ENCODE measurements at places on chromosomes 13 and 19.

- DNase-seq, result peak; percentile 24
Measured at GRCh38 chr19:10408511-10409283, 5.4 kb upstream of the CDC37 start.

DNA sequence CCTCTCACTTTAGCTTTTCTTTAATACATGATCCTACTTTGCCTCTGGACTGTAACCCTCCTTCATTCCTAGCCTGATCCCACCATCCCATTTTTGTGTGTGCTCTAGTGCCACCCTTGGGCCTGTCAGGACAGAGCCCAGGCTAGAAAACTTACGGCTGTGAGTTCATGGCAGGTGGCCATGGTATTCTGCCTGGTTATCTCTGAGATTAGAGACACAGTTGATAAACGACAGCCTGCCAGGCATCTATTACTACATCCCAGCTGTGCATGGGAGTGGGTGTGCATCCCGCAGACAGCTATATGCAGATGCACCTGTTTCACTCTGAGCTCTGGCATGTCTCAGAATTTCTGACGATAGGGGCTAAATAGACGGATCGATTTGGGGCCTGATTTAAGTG lies 110.9 kb downstream of the HS6ST3 start:
- DNase-seq, result no peak

DNA sequence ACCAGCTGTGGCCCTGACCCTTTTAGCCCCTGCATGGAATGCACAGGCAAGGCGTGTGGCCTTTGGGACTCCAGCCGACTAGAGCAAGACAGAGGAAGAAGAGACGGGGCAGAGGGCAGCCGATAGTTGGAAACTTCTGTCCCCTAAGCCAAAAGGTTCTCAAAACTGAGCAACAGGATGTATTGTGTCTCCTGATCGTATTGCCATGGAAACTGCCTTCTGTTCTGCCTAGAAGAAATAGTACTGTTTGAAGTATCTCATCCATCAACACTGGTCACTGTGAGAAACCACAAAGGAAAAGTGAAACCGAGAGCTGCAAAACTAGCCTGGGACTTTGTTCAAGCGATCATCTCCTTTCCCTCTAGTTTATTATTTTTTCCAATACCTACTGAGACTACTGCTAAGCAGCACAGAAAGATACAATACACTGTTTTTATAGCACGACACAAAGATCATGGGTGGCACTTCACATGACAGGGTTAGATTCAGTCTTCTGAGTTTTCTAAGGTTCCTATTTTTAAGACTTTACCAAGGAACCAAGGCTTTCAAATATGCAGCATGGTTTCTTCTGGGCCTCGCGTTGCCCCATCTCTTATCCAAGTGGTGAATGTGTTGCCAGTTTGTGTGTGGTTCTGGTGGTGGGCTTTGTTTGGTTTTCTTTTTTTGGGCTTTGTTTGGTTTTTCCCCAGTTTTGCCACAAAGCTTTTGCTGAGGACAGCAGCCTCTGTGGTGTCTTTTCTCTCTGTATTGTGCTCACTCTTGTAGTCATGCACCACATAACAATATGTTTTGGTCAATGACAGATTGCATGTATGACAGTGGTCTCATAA lies 49.3 kb upstream of the GPR183 start:
- DNase-seq, result no peak

GRCh38 chr19:1252221-1252820 lies 3.9 kb downstream of the MIDN start:
- DNase-seq, result peak; percentile 85

- DNase-seq, result no peak
Measured at GRCh38 chr13:27347211-27347772, 76.7 kb downstream of the RASL11A start.

DNA sequence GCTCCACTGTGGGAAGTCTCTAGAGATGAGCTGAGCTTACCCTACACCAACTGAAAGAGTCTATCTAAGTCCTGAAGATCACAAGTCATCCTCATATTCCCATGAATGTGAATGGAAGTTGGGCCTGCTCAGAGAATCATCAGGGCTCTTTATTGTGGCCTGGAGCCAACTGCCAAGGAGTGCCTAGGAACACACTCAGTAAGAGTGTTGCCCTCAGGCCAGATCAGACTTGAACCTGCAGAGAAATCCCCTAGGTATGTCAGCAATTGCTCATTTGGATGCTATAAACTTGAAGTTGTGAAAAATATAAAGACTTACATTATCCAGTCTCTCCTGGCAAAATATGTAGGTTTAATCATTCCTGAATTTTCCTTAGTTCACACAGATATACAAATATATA lies 1070.2 kb downstream of the EFNB2 start:
- no peak for DNase-seq

DNA sequence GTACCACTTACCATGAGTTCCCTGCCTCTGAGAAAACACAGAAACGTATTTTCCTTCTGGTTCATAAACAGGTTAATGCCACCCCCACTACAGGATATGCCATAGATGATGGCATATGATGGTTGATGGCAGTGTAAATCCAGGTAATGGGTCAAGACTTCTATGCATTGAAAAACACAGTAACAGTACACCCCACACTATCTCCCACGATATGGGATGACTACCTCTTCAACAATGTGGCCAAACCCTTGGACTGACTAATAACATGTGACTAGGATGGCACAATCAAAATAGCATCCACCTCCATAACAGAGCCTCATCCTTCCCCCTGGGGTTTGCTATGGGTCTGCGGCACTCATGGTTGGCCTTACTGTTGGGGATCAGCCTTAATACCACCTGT lies 22.0 kb downstream of the ZNF235 start:
- DNase-seq, result no peak

- peak; percentile 96 for DNase-seq
Measured at GRCh38 chr19:2785244-2785997, at the start of gene THOP1. Gene THOP1, plus strand, starts transcription at chr19:2785503. Its CDS starts 160 bp downstream, at chr19:2785663.

- no peak for DNase-seq
Measured at GRCh38 chr13:78121459-78122348, 203.1 kb upstream of the EDNRB start.

DNA sequence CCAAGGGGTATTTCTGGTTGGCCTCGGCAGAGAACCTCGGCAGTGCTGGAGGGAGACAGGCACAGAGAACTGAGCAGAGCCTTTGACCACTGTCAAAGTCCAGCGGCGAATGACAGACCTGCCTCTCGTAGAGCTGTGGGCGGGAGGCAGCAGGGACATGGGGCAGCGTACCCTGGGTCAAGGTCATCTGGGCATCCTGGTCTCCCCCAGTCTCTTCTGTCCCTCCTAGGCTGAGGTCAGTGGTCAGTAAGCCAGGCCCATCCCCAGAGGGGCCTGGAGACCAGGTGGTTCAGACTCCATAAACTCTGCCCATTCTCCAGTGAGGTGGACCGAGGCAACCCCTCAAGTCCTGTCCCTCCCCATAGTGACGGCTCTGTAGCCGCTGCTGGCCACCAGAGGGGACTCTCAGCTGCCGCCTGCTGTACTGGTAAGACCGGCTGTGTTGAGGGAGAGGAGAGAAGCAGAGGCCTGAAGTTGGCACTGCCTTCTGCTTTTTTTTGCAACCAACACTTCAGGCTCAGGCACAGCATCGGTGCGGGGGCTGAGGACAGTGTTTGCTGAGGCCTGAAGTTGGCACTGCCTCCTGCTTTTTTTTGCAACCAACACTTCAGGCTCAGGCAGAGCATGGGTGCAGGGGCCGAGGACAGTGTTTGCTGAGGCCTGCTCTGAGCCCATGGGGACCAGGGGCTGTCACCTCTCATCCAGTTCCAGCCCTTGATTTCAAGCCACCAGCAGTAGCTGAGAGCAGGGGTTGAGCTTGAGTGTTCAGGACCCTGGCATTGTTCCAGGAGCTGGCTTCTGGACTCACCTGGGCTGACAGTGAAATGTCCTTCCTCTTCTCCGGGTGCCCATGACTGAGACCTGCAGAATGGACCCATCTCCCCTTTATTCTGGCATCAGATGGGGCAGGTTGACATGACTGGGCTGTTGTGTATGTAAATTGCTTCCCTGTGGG lies at the start of gene PGLYRP2:
TSS of gene PGLYRP2 (minus strand) at position 111 of the 955 bp plus-strand sequence. CDS start 130 bp downstream, outside the sequence.
- no peak for DNase-seq

DNA sequence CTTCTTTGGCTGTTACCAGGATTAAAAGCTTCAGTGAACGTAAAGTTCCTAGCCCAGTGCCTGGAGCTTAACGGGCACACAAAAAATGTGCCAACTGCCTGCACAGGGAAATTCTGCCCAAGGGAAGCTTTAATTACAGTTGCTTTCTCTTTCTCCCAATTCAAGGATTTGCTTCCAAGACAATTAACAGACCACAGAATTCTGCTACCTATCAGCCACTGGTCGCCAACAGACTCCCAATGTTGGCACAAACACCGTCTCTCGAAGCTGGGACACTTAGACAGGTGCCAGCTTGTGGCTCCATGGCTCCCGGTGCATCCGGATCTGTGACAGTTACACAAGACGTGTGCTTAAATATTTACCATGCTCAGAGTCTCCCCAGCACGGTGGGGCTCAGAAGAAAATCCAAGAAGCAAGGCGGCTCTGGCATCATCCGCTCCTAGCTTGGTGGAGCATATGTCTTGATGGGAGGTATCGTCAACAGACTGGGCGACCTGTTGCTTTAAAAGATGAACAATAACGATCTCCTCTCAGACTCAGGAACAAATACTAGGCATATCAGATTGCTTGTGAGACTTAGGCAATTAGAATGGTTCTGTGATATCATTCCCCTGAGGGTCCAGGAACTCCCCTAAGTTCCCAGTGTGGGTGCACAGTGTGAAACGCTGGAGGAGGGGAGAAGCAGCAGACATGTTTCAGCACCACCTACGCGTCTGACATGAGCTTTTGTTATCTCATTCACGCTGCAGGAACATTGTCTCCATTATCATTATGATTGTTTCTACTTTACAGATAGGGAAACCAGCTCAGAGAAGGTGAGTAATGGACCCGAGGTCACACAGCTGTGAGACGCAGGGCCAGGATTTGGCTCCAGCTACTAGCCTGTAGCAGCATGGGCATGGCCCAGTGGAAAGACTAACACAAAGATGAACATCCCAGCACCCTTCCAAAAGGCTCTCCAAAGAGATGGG lies 61.6 kb downstream of the ALOX5AP start:
- no peak for DNase-seq

- no peak for DNase-seq
Measured at GRCh38 chr13:39263531-39263930, 225.3 kb downstream of the NHLRC3 start.

DNA sequence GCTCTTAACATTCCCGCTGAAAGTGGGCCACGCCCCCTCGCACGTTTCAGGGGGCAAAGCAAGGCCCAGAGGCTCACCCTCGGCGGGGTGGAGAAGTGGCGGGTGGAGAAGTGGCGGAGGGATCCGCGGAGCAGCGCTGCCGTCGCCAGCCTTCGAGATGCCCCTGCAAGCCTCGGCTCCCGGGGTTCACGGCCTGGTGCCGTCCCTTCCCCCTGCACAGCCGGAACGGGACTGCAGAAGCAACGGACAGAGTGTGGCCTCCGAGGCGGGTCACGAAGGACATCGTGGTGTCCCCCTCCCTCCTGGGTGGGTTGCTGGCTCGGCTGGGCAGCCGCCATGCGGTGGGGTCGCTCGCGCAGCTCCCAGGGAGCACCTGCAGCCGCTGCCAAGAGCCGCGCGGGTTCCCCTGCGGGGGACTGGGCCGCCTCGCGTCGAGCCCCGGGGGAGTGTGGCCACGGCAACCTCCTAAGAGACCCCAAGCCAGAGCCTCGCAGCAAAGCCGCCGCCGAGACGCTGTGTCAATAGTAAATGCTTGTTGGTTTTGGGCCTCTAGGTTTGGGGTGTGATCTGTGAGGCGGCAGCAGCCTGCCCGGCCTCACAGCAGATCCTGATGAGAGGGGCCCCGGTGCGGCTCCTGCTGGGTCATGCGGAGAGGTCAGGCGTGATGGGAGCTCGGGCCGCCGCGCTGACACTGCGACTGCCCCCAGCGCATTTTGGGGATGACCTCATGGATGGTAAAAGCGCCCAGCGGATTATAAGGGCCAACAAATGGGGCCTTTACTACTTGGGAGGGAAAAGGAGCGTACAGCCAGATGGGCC lies 5.5 kb downstream of the TPGS1 start:
- DNase-seq, result no peak

DNA sequence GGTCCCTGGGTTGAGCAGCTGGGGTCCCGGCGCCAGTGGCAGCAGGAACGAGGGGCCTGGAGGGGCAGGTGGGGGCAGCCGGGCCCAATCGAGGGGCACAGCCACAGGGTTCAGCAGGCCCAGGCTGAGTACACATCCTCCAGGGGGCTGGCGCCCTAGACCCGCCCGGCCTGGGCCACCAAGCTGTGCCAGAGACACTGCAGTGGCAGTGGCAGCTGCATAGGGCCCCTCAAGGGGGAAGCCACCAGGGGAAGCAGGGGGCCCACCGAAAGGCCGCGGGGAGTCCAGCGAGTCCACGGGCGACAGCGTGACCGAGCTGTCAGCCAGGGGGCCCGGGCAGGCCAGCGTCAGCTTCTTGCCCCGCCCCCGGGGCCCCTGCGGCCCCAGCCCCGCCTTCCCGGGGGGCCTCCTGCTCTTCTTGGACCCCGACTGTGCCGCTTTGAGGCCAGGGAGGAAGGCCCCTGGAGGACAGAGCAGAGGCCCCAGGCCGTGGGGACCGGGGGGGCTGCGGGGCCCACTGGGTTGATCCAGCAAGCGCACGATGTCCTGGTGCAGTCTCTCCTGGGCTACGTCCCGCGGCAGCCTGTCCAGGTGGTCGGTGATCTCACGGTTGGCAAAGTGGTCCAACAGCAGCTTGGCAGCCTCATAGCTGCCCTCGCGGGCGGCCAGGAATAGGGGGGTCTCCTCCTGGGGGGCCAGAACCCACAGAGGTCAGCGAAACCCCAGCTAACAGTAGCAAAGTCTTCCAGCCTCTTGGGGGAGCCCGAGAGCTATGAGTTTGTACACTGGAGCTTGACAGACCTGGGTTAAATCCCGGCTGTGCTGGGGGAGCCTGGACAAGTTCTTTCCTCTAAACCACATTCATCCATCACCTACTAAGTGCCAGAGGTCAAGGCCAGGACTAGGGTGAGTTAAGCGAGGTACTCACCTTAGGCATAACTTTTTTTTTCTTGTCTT lies 39.5 kb downstream of the NOTCH3 start:
- DNase-seq, result no peak

- no peak for DNase-seq
Measured at GRCh38 chr13:77168237-77168636, 141.3 kb upstream of the FBXL3 start.

DNA sequence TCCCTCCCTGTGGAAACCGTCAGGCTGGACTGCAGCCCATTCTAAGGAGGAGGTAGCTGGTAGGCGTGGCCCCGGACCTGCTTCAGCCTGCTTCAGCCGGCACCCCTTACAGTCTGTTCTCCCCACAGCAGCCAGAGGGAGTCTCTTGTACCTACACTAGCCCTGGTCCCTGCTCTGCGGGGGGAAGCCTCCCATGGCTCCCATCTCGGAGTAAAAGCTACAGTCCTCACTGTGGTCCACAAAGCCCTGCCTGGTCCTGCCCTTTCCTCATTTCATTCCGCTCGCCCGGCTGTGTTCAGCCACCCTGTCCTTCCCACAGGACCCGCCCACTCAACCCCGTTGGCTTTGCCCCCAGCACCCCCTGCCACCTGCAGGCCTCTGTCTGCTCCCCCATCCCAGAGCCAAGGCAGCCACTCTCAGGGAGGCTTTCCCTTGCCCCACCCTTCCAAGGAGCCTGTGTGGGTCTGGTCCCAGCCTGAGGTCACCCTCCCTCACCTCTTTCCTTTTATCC lies 1.3 kb downstream of the PGLYRP1 start:
- no peak for DNase-seq
